GM18507 (cell line): ENCODE measurements at places on chromosomes 7 and 10.
A peak's percentile ranks its signal among the peaks of the same experiment; 100 is the strongest.

GRCh38 chr7:151529842-151530241 is 10.1 kb upstream of the RHEB start:
- DNase-seq: no peak

- DNase-seq: no peak
These were observed 149.2 kb downstream of the PTEN start for GRCh38 chr10:88012641-88013040.

DNA sequence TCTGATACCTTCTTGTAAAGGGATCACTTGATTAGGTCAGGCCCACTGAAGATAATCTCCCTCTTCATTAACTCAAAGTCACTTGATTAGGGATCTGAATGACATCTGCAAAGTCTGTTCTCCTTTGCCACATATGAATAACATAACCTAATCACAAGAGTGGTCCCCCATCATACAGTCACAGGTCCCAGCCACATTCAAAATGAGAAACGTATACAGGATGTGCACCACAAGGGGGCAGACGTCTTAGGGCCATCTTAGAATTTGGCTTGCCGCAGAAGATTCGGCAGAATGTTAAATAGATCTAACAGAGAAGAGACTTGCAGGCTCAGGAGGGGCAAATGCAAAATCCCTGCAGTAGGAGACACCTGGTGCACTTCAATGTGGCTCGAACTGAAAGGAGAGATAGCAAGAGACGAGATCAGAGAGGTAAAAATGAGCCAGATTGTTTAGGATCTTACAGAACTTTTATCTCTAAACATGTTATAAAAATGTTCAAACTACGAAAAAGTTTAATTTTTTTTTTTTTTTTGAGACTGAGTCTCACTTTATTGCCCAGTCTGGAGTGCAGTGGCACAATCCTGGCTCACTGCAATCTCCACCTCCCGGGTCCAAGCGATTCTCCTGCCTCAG is 10.4 kb upstream of the SMC3 start:
- peak; percentile 28 for DNase-seq

DNA sequence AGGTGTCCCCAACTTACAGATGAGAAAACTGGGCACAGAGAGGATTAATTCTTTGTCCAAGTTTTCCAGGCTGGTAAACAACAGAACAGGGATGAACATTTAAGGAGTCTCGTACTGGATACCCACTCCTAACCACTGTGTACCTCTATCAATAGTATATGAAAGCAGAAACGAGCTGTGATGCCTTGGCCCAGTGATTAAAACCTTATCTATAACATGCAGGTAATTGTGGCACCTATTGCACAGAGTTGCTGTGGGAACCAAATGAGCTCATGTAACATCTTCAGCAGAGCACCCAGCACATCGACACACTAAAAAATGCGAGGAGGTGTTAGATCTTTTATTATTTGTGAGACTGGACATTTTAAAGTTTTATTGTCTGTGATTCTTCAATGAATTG is 1.6 kb downstream of the TMEM273 start:
- DNase-seq: no peak

DNA sequence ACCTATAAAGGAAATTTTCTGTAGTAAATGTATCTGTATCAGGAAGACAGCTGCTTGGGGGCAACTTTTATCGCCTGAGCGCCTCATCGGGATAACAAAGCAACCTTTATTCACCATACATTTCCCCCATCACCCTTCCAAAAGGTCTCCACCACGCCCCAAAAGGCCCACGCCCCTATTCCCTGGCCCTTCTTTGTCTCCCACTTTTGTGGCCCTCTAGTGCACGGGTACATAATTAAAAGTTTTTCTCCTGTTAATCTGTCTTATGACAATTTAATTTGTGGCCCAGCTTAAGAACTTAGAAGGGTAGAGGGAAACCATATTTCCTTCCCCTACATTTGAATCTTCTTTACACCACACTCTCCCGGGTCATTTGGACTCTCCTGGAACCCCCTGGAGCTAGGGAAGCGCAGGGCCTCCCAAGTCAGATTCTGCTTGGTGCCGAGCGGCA is 625 bp downstream of the RP9 start:
- no peak for DNase-seq

- DNase-seq: no peak
These were observed 638 bp downstream of the EGR2 start for GRCh38 chr10:62815381-62816075.

DNA sequence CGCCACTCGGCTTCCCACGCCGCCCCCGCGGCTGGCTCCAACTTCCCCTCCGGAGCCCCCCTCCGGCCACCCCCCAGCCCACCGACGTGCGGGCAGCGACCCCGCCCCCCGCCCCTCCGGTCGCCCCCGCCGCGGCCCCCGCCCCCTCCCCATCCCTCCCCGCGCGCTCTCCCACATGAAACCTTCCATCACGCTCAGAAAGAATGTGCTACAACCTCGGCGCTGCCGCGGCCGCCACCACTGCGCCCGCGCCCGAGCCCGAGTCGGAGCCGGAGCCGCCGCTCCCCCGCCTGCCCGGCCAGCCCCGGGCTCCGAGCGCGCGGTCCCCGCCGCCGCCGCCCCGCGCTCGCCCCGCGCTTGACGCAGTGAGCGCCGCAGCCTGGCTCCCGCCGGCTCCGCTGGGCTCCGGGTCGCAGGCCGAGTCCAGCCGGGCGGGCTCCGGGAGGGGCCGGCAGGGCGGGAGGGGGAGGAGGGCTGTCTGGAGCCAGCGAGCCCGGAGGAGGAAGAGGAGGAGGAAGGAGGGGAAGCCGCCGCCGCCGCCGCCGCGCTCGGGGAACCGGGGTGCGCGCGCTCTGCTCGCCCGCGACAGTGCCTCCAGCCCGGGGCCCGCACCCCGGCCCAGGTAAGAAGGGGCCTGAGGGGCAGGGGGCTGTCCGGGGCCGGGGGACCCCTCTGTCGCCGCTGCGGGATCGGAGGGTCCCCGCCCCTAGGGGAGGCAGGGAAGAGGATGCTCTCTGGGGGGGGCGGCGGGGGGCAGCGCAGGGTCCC is 4.3 kb upstream of the ELFN1 start:
- DNase-seq: no peak

DNA sequence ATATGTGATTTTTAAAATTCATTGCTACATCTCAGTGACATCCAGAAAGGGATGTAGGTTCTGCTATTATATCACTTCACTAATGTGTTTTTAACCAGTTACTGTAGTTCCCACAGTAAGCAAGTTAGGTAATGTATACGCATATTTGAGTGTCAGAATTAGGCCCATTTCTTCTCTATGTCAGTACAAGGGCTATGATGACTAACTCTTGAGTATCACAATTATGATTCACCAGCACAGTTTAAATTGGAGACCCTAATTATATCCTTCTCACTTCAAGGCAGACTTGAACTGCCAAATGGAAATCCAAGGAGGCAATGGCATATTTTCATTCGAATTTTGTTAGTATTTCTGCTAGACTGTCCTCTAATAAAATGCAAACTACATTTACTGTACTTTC is 23.6 kb downstream of the BZW2 start:
- no peak for DNase-seq

DNA sequence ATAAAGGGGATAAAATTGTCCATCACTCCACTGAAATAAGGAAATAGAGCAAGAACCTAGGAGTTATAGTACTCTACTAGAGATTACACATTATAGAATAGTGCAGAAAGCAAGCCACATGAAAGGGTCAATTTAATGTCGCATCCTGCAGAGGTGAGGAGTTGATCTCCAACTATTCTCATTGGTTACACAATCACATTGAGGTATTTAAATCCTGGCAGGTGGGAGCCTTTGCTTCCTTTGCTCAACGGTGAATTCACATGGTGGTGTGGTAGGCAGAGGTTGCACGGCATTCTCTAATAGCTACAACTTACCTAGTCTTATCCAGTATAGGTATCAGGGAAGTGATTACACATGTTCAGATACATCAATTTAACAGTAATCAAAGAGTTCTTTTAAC is 198.4 kb upstream of the TCF7L2 start:
- DNase-seq: no peak

GRCh38 chr10:62155054-62155680 is 113.5 kb downstream of the RTKN2 start:
- no peak for DNase-seq

DNA sequence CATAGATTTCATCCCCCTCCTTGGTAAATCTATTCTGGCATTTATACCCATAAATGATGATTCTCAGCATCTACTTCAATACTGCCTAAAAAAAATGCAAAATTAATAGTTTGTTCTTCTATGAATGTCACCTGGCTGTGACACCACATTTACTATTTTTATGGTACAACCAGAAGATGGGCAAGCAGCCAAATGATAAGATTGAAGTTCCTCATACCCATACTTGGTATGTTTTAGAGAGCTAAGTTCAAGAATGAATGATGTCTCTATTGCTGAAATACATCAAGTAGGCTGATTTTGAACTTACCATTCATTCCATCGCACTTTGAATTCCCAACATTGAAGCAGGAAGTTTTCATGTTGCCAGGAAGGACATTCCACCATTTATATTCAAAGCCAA is 134.2 kb downstream of the ELAPOR2 start:
- DNase-seq: no peak

DNA sequence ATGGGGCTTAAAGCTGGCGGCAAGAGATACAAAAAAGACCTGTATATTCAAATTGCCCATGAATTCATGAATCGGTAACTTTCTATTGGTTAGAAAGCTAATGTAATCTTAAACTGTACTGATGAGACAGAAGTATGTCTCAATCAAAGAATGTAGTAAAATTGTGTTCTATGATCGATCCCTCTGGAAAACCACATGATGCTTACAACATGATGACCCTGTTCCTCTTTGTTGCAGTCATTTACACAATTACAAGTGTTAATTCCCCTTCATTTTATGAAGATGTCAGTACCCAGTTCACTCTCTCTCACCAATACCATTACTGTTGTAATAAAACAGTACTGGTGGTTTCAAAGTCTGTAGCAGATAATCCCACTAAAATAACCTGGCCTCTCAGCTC is 10.1 kb downstream of the KIF5B start:
- DNase-seq: no peak

DNA sequence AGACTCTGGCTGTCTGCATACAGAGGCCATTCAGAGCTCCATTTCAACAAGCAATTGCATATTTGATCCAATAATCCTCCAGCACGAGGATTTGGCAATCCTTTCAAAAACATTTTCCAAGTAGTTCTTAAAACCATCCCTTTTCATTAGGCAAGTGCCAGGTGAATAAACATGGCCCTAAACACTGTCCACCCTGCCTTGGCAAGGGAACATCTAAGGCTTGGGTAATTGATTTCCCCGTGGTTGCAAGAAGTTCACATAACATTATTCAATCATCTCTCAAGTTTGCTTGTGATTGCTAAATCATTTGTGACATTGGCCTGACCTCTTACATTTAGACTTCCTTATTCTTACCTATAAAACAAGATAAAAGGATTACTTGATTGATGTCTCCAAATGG is 175.2 kb downstream of the CTTNBP2 start:
- DNase-seq: no peak
